ENCODE measurements at places on chromosomes 1 and 21.

DNA sequence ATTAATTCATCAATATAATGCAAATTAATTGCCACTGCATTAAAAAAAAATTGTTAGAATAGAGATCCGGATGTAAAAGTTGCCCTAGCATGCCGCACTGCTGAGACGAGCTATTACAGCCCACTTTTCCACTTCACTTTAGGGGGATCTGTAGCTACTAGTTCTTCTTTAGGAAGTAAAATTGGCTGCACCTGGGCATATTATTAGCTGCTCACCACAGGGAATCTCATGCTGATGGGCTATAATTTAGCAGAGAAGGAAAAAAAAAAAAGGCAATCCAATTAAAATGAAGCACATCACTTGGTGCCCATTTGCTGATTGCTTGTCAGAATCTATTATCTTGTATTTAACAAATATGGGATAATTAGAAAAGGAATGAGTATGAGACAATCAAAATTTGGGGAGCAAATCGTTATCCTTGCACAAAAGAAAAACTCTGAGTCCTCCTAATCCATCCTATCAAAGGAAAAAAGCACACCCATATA is 233.4 kb downstream of the DSCAM start:
- no peak for DNase-seq

GRCh38 chr1:219347376-219347775 is 173.7 kb downstream of the LYPLAL1 start:
- DNase-seq = no peak

DNA sequence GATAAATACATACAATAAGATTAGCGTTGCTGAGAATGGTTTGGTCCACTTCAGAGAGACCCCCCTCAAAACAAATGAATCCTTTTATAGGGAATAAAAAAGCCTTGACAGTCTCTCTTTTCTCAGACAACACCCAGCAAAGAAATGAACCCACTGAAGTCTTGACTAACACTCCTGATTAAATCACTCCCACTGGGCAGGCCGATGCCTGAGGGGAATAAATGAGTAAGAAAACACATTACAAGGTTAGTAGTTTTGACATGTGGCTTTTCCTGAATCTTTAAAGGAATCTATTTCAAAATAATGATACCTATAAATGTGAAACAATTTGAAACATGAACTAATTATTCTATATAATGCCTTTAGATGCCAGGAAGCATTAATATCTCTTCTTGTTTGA is 146.9 kb upstream of the POGK start:
- no peak for DNase-seq

DNA sequence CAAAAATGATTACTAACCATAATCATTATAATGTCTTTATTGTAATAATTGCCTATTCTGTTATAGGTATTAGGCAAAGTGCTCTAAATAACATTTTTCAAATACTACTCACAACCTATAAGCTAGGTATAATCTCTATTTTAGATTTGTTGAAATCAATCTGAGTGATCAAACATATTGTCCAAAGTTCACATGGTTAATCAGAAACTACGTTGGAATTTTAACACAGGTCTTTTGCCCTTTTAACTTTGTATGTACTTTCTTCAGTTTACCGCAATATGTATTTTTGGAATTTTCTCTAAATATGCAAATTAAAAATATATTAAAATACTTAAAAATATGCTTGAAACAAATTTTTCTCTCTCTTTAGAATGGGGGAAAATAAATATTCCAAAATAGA is 1563.2 kb downstream of the KCNT2 start:
- DNase-seq = no peak

DNA sequence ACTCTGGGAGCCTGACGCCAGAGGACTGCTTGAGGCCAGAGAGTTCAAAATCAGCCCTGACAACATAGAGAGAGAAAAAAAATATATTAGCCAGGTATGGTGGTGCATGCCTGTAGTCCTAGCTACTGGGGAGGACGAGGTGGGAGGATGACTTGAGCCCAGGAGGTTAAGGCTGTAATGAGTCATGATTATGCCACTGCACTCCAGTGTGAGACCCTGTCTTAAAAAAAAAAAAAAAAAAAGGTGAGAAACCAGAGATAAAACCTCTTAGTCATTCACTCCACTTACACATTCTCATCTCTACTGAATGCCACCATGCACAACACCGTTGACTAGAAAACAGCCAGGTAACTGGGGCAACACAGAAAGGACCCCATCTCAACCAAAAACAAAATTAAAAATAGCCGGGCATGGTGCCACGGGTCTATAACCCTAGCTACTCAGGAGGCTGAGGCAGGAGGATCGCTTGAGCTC is 178.1 kb downstream of the SLC45A1 start:
- peak; percentile 49 for DNase-seq

DNA sequence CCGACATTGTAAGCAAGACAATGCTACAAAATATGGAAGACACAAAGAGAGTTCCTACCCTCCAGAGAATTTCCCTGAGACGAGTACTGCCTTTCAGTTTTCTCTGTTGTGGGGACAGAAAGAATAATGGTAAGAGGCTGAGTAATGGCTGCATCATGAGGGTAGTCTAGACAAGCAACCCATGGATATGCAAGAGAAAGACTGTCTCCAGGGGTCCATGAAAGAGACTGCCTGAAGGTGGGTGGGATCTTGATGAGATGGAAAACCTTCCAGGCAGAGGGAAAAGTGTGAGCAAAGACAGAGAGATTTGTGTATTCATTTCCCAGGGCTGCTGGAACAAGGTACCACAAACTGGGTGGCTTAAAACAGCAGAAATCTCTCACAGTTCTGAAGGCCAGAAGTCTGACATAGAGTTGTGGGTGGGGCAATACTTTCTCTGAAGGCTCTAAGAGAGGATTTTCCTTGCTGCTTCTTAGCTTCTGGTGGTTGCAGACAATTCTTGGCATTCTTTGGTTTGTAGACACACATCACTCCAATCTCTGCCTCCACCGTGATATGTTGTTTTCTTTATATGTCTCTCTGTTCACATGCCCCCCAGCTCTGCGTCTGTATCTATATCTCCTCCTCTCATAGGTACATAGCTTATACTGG is 41.4 kb downstream of the ANP32E start:
- DNase-seq = no peak
